ENCODE measurements at places on chromosomes 5 and 9.

DNA sequence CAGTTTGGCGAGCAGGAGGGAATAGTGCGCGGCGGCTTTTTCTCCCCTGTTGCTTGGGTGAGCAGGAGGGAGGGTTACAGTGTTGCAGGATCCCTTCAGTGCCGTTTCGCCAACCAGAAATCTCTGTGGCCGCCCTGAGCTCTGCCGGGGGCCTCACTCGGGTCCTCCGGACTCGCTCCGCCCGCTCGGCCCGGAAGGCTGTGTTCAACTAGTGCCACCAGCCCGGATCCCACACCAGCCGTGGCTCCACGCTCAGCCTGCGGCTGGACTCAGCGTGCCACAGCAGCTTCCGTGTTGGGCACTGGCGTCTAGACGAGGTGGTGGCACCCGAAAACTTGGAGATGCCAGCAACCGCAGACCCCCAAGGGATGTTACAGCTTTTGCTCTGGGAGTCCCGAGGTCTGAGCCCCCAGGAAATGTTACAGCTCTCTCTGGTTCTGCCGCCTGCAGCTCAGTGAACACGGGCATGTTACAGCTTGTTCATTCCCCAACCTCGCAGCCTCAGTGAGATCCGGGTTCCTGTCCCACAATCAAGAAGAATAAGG lies 16.0 kb upstream of the OR13C9 start:
- ATAC-seq: no peak

DNA sequence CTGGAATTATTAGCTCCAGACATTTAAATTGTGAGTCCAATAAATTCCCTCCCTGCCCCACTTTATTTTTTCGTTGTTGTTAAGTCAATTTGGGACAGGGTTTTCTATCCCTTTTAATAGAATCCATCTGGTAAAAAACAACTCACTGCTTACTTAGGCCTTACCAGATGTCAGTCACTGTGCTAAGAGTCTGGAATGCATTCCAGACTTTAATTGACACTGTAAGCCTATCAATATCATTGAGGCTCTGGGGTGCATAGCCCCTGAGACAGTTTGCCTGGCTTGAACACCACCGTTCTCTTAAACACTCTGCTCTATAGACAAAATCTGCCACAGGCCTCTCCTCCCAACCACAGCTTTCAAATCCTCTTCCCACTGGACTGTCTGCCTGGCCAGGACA lies 175.9 kb downstream of the NSG2 start:
- no peak for ATAC-seq

GRCh38 chr9:127887792-127888191 lies 10.3 kb upstream of the AK1 start:
- peak; percentile 24 for ATAC-seq

DNA sequence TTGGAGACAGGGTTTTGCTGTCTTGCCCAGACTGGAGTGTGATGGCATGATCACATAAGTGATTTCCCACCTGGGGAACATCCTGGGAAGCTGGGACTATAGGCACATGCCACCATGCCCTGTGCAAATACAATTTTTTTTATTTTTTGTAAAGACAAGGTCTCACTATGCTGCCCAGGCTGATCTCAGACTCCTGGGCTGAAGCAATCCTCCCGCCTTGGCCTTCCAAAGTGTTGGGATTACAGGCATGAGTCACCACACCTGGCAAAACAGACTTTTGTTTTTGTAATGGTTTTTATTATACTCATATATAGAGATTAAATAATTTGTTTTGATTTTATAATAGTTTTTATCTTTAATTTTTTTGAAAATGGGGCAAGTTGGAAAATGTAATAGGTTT lies 14.7 kb downstream of the DNAJC25 start:
- ATAC-seq: no peak

GRCh38 chr9:78860801-78861475 lies 564.0 kb downstream of the PSAT1 start:
- ATAC-seq: no peak

DNA sequence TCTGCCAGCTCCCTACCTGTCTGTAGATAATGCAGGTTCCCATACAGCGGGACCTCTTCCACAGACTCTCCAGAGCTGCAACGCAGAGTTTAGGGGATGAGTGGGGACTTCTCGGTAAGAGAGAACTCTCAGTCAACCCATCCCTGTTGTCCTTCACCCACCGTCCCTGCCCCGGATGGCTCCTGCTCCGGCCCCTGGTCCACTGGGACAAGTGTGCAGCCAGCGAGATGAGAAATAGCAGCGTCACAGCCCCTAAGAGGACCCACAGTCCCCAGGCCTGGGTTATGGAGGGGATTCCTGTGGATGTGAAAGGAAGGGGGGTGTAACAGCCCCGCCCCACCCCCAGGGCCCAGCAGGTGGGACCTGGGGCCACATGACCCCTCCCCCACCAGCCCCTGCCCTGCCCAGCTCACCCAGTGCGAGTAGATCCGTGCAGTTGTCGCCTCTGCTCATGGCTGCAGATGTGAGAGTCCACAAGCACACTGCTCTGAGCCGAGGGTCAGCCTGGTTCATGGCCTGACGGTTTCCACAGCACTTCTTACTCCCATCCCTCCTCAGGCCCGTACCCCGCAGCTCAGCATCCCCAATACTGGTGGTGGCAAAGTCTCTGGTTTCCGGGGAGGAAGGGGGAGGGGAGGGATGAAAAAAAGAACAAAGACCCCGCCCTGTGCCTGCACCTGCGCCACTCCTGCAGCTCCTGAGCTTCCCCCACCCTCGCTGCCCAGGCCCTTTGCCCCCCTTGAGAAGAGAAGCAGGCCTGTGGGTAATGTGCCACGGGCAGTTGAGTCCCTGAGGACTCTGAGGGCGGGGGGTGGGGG lies at the start of gene SIT1:
Gene SIT1, minus strand, starts transcription at position 591 of the 818 bp plus-strand sequence. Its CDS starts 78 bp downstream, at position 513.
- no peak for ATAC-seq

- no peak for ATAC-seq
Observed at GRCh38 chr5:124287813-124288212, 458.6 kb downstream of the ZNF608 start.

DNA sequence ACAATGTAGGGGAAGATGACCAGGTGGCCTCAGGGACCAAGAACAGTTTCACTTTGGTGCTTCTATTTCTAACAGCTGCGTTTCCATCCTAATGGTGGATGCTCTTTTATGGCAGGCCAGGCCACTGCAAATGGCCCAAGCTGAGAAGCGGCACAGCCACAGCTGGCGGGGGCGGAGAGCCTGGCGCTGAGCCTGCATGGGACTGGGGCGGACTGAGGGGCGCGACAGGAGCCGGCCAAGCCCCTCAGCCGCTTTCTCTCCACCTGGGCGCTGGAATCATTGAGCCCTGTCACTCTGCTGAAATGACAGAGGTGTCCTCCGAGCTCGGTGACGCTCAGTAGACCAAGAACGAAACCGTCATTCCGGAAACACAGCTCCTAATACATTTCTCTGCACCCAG lies 317.3 kb upstream of the PDE4D start:
- ATAC-seq: no peak

GRCh38 chr5:124976086-124976485 lies 229.6 kb upstream of the ZNF608 start:
- no peak for ATAC-seq

GRCh38 chr5:89324990-89325389 lies 442.0 kb upstream of the MEF2C start:
- no peak for ATAC-seq

GRCh38 chr9:108551030-108551841 lies 304.6 kb downstream of the ACTL7B start:
- ATAC-seq: peak; percentile 80

GRCh38 chr9:26157411-26157810 lies 479.2 kb upstream of the TUSC1 start:
- no peak for ATAC-seq

DNA sequence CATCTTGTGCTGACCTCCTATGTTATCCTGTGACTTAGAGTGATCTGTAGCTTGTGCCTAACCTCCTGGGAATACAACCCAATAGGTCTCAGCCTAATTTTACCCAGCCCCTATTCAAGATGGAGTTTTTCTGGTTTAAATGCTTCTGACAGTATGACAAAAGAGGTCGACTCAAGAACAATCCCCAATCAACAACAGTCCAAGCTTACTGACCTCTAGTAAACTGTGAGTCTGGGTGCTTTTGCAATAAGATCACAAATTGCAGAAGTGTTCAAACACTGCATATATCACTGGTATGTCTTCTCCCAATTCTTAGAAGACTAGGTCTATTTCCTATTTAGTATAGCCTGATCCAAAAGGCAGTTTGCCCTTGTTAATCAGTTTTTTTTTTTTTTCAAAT lies 323.5 kb upstream of the PTGER4 start:
- ATAC-seq: no peak

- peak; percentile 96 for ATAC-seq
Observed at GRCh38 chr5:61673007-61673735, 341.1 kb downstream of the ZSWIM6 start.

- no peak for ATAC-seq
Observed at GRCh38 chr5:128681096-128681495, 143.1 kb upstream of the FBN2 start.

- no peak for ATAC-seq
Observed at GRCh38 chr9:90526386-90526785, 116.2 kb downstream of the DIRAS2 start.

GRCh38 chr9:80158131-80158530 lies 586.4 kb downstream of the TLE4 start:
- no peak for ATAC-seq

DNA sequence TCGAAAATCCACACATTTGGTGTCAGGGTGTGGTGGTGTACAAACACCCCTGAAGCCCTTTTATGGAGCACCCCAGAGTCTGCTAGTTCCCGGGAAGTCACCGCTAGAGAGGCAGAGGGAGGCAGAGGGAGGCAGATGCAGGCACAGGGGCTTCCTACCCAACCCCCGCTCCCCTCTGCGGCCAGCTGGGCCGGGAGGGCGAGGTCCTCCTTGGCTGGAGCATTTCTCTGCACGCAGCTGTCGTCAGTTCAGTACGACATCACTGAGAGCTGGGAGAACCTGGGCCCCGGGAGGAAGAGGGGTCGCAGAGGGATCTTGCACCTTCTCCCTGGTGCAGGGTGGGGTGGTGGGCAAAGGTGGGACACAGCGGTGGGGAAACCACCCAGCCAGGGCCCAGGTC lies 15.8 kb upstream of the UBAC1 start:
- ATAC-seq: no peak

- no peak for ATAC-seq
Observed at GRCh38 chr5:150457121-150457520, 7.6 kb upstream of the RPS14 start.

GRCh38 chr5:159850160-159850559 lies 66.1 kb upstream of the ADRA1B start:
- ATAC-seq: peak; percentile 51

Measured in esophagus mucosa (tissue), 1 donor.